ENCODE measurements at places on chromosomes 2 and 18.

GRCh38 chr2:224524657-224525056, 60.5 kb downstream of the CUL3 start:
- DNase-seq, result no peak

DNA sequence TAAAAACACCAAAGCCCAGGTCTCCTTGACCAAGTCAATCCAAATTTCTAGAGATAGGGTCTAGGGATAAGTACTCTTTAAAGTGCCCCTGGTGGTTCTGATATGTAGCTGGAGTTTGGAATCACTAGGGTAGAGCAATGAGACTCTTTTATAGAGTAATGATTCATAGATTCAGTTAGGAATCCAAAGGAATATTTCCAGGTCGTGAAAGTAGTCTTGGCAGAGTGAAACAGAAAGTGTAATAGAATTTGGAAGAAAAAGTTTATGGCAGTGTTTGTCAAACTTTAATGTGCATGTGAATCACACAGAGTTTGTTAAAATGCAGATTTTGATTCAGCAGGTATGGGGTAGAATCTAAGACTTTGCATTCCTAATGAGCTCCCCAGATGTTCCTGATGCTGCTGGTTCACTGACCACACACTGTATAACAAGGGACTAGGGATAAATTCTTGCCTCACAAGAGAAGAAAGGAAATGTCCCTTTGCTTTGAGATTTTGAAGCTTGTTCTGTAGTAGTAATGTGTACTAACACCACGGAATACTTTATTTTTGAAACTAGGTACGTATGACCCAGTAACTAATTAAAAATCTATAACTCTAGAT, 1.8 kb downstream of the UPP2 start:
- DNase-seq, result no peak

DNA sequence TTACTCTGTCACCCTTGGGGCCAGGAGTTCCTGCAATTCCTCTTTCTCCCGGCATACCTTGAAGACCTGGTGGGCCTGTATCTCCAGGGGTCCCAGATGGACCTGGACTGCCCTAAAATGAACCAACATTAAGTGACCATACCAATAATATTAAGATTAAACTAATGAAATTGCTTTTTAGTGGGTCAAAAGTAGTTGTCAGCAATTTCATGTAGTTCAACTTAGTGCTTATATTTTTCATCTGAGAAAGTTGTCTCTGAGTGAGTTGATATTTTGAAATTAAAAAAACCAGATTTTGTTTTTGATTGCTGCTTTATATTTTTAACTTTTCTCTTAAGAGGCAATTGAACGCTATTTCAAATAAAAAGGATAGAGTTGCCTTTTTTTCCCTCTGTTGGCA, 83.1 kb downstream of the COL3A1 start:
- no peak for DNase-seq

DNA sequence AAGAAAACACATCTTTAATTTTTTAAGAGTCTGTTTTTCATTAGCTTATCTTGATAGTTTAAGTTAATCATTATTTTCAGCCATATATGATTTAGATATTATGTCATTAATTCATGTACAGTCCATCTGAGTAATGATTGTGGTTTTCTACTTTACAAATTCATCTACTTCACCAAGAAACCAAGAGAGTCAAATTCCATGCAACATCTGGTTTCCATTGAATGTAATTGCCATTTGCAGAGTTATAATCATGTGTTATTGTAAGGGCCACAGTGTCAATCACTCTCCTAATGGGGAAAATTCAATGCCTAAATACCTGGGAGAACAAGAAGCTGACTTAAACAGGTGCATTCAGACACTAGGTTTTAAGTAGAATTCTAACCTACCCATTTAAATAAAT, 217.2 kb upstream of the OSR1 start:
- no peak for DNase-seq

DNA sequence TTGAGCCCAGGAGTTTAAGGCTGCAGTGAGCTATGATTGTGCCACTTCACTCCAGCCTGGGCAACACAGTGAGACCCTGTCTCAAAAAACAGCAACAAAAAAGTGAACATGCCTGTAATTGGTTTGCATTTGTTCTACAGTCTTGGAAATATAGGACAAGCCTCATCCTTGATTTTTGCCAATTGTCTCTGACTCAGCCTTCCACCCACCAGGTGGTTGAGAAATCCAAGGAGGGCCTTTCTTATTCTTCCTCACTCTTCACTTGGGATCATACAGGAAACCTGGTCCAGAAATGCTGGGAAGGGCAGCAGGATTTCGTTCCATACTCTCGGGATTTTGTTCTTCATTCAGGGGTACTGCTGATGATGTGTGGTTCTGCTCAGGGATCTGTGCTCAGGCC, 94.6 kb downstream of the CDC42EP3 start:
- DNase-seq, result no peak
